ENCODE measurements at places on chromosomes 7 and 10.

GRCh38 chr10:122348935-122349361 lies 25.6 kb upstream of the PLEKHA1 start:
- no peak for DNase-seq

DNA sequence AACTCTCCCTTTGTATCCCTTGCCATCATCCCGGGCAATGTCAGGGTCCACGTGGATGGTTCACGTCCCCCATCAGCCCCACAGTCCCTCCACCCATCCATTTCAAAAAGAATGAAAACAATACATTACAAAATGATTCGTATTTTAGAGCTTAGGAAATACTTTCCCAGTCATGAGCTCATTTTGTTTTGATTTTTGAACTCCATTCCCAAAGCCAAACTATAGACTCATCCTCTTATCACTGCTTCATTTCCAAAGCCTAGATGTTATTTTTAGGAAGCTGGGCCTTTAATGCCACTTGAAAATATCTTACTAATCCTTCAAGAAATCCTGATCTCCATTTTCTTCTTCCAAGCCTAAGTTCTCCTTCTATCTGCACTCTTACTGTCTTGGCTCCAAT lies 72.1 kb downstream of the WNT2 start:
- DNase-seq: no peak

GRCh38 chr10:44424298-44424697 lies 39.4 kb upstream of the CXCL12 start:
- DNase-seq: no peak

DNA sequence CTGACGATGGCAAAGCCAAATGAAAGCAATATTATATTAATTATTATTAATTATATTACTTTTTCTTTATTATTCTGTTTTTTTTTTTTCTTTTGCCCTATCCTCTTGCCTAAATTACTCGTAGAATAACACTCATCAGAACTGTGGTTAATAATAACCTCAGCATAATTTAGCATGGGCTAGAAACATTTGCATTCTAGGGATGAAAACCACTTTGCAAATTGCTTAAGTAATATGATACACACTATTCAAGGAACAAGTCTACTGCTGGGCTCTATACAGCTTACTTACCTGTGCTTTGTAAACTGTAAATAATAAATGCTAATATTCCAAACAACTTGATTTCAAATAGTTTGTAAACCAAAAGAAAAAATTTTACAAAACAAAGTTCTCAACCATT lies 375.8 kb downstream of the HGF start:
- no peak for DNase-seq

GRCh38 chr10:5442065-5442989 lies 30.0 kb downstream of the NET1 start:
- no peak for DNase-seq

DNA sequence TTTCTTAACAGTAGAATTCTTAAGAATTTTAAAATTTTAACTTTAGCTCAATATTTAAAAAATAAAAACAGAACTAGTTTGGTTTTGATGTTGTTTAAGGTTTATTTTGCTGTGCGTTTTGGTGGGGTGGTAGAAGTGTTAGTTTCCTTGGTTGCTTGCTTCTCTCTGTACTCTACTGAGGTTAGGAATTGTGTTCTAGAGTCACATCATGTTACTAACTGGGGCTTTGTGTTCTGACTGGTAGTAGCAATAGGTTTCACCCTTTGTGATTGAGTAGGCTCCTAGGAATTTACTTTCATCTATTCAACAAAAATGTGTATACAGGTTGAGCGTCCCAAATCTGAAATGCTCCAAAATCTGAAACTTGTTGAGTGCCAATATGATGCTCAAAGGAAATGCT lies 99.5 kb downstream of the ZEB1 start:
- no peak for DNase-seq

DNA sequence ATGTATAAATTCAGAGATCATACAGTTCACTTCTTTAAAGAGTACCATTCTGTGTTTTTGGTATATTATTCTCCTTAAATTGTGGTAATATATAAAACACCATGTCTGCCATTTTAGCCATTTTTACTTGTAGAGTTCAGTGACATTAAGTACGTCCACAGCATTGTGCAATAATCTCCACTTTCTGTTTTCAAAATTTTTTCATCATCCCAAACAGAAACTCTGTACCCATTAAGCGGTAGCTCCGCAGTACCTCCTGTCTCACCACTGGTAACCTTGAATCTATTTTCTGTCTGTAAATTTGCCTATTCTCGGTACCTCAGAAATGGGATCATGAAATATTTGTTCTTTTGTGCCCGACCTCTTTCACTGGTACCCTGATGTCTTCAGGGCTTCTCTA lies 60.3 kb downstream of the CAMK1D start:
- DNase-seq: no peak

DNA sequence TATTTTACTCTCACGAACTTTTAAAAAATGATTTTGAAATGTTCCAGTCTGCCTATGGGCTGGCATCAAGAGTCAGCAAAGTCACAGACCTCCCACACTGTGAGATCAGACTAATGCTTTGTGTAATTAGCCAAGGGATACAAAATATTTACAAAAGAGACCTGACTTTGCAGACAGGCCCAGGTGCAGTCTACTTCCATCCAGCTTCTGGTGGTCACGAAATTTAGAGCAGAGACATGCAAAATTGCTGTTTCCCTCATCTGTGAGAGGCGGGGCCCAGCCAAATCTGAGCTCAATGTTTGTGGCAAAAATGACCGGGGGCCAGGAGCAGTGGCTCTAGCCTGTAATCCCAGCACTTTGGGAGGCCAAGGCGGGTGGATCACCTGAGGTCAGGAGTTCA lies 82.5 kb upstream of the PITRM1 start:
- no peak for DNase-seq

DNA sequence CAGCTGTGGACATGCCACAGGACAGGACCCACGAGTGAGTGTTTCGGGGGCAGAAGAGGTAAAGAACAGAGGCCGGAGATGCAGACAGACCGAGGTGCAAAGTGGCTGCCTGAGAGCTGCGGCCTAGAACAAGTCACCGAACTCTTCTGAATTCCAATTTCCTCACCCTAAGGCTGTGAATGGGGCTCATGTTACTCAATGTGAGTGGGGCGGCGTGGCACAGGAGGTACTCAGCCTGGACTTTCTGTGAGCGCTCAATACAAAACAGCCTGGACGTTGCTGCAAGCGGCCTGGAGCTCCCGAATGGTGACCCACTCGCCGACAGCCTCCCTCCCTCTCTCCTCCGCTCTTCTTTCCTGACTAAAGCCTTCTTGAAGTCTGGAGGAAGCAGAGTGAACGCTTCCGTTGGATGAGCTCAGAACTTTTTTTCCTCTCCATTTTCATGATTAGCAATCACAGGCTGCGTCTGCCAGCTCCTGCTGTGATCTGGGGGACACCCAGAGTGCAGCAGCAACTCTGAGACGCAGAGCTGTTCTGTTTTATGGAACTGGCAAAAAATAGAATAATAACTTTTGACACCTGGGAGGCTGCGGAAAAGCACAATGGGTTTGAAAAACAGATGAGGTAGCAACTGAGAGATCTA lies 108.5 kb downstream of the PTPRN2 start:
- no peak for DNase-seq

- no peak for DNase-seq
Observed at GRCh38 chr7:122913608-122914007, 27.3 kb upstream of the CADPS2 start.

GRCh38 chr7:158724658-158725505 lies 20.3 kb upstream of the NCAPG2 start:
- DNase-seq: no peak

GRCh38 chr10:509361-510102 lies 179.9 kb downstream of the DIP2C start:
- DNase-seq: no peak

All from anterior cingulate cortex (tissue), 58 donors.